Activated T-cell treated with anti-CD3 and anti-CD28 coated beads, Interleukin-2, amount 50 U/mL, for 48 hours (primary cell): ENCODE measurements at places on chromosomes 5 and 9.

- no peak for DNase-seq
Measured at GRCh38 chr9:128056887-128057723, 10.0 kb downstream of the NAIF1 start.

DNA sequence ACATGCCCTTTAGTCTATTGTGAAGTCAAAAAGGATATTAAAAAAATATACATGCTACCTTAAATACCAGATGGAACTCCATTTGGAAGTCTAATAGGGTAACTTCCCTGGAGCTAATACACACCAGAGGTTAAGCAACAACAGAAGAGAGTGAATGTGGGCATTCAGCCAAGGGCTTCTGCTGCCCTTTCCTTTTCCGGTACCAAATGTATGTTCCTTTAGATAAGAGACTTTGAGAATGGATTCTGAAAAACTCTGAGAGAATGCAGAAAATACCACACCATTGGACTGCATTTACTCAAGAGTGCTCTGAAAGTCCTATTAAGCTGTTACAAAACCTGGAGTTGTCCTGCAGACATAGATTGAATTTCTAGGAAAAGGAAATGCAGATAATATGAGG is 23.8 kb upstream of the TRPM3 start:
- no peak for DNase-seq

DNA sequence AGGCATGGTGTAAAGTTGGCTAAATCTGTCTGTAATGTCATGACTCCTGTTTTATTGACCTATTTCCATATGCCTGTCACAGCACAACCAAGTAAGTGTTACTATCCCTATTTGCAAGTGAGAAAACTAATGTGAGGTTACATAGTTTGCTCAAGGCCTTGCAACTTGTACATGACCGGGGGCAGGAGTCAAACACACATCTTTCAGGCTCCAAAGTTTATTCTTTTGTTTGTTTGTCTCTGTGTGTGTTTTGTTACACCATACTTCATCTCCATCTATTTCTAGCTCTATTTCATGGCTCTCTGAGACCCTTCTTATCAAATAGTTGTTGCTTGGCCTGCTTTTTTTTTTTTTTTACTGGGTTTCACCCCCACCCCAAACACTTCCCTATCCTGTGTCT is 70.2 kb downstream of the CMYA5 start:
- no peak for DNase-seq

- DNase-seq = no peak
Measured at GRCh38 chr5:107466233-107466769, 204.4 kb downstream of the EFNA5 start.

DNA sequence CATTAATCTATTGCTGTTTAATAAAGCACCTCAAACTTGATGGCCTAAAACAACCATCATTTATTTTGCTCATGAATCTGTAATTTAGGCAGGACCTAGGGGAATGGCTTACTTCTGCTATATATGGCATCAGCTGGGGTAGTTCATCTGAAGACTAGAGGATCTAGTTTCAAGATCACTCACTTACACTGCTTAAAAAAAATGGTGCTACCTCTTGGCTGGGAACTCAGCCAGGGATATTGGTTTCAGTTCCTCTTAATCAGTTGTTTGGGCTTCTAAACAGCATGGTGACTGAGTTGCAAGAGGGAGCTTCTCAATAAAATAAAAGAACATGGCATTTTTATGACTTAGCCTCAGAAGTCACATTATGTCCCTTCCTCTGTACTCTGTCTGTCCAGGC is 142.0 kb downstream of the FAM114A2 start:
- DNase-seq = no peak

GRCh38 chr5:37810311-37810710 is 29.5 kb downstream of the GDNF start:
- DNase-seq = no peak

DNA sequence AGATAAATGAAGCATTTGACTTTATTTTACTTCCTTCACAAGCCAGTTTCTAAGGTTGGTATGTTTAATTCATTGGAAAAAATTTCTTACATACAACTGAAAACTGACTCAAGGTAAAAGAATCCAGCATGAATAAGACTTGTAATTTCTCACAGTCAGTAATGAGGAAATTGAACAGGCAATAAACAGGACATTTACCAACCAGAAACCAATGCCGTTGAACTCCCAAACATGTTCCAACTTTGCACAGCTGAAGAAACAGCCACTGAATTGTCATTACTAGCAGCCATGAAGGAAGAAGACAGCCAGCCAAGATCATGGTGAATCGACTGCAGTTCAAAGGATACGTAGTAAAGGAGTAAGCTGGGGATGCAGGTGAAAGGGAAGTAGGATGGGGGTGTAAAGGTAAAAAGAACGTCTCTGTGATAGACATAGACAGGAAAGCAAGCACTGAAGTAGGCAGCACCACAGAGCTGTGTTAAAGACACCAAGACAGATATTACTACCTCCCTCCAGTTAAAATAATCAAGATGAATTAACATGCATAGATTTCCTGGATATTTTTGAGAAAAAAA is 21.3 kb upstream of the SLC12A2 start:
- no peak for DNase-seq

- peak; percentile 70 for DNase-seq
Measured at GRCh38 chr9:98118640-98119601, at the start of gene TRIM14. TRIM14 (minus strand) TSS chr9:98119222; CDS start chr9:98119188, 34 bp downstream.

GRCh38 chr5:53934151-53934820 is 373.8 kb downstream of the NDUFS4 start:
- DNase-seq = no peak

GRCh38 chr9:94664801-94665200 is 25.5 kb upstream of the FBP1 start:
- no peak for DNase-seq

DNA sequence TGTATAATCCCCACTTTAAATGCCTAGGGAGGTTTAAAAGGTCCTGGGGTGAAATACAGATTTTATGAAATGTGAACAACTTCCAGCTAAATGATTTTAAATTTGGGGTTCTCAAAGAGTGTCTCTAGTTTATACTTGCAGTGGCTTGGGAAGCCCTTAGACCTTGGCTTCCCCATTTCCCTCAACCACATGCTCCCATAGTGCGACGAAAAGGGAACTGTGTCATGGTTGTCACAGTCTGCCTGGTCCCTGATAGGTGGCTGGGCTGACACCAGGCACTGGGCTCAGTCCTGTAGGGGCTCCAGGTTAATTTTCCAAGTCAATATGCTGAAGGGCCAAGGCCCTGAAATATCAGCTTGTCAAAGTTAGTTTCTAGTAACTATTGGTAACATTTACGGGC is 10.4 kb upstream of the CXCL14 start:
- DNase-seq = no peak

DNA sequence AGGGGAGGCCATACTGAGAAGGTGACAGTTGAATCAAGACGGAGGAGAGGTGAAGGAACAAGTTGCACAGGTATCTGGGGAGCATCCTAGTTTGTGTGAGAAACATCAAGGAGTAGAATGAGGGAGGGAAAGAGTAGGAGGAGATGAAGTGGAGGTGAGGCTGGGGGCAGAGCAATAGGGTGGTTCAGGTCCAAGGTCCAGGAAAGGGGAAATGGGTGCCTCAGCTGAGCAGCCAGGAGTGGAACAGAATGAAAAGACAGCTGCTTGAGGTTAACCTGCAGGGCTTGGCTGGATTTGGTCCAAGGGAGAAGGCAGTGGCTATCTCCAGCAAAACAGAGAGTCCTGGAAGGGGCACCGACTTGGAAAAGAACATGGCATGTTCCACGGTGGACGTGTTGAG is 5.3 kb downstream of the SLC1A1 start:
- no peak for DNase-seq

DNA sequence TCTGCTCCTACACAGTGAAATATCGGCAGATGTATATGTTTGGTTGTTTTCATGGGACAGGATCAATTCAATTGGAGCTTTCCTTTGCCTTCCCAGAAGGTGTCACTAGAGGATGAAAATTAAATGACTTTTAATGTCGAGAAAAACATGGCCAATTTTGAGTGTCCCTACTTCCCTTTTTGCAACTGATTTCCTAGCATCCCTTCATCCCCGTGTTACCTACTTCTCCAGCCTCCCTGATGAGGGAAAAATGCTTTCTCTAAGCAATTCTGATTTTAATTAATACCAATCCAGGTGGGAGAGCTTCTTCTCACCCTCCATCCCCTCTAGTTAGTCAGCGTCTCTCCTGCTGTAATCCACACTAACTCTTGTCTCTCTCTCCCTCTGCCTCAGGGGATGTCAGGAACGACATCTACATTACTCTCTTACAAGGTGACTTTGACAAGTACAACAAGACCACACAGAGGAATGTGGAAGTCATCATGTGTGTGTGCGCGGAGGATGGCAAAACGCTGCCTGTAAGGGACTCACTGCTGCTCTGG is 64.9 kb downstream of the DOCK2 start:
- DNase-seq = no peak

DNA sequence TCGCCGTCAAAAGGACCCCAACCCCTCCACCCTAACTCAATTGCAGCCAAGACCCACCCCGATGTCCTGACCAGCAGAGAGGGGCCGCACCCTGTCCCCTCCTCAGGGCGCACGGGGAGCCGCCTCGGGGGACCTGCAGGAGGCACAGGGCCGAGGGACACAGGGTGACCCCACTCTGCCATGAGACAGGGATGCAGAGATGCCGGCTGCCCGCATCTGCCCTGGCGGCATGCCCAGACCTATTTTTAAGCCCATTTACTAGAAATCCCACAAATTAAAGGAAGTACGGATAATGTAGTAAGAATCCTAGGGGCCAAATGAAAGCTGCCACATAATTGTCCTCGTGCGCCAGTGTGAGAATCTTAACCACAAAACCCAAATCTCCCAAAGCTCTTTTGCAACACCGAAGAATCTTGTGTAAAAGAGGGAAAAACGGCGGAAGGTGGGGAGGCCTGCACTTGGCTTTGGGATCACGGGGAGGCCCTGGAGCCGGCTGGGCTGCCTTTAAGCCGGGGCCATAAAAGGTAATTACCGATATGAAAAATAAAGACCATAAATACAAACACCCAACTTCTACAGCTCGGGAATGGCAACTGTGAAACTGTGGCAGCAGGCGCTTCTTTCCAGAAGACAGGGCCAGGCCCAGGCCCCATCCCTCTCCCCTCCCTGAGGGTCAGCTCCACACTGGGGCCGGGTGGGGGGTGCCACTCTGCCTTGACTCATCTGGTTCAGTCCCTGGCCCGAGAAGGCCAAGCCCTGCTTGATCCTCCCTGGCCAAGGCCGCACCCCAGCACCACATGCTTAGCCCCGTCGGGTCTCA is 35.0 kb downstream of the NACC2 start:
- no peak for DNase-seq

DNA sequence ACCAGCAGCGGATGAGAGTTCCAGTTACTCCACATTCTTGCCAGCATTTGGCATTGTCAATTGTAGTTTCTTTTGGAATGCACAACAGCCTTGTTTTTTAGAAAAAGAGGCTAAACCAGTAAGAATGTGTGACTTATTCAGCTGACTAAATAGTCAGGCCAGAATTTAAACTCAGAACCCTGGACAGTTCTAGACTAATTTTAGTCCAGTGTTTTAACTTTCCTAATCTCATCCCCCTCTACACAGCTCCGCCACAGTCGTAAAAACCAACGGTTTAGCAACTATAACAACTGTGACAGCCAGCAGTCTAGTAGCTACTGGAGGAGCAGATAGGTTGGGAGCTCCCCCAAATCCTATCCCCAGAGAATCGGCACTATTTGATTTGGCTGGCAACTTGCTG is 103.7 kb downstream of the FOXD1 start:
- DNase-seq = no peak

DNA sequence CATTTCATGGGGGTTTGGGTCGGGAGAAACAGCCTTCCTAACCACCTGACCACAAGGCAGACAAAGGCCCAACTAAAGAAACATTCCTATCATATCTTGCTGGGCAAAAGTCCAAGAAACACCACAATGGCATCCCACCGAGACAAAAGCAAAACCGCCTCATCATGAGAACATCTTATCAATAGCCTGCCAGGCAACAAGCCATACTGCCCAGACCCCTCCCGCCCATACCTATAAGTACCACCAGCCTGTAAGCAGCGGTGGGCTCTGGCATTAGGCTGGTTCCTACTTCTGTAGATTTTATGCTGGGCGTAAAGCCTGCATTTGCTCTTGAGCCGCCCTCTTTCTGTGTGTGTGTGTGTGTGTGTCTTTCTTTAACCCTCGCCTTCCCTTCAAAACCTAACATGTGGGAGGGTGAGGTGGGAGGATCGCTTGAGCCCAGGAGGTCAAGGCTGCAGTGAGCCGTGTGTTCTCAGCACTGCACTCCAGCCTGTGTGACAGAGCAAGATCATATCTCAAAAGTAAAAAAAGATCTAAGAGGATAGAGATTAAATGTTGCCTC is 56.9 kb downstream of the PDE6A start:
- no peak for DNase-seq

GRCh38 chr5:115456056-115456455 is 88.5 kb downstream of the FEM1C start:
- no peak for DNase-seq

GRCh38 chr5:176870110-176870591 is 29.0 kb downstream of the HK3 start:
- no peak for DNase-seq

GRCh38 chr5:131821221-131821620 is 24.4 kb upstream of the FNIP1 start:
- DNase-seq = no peak

DNA sequence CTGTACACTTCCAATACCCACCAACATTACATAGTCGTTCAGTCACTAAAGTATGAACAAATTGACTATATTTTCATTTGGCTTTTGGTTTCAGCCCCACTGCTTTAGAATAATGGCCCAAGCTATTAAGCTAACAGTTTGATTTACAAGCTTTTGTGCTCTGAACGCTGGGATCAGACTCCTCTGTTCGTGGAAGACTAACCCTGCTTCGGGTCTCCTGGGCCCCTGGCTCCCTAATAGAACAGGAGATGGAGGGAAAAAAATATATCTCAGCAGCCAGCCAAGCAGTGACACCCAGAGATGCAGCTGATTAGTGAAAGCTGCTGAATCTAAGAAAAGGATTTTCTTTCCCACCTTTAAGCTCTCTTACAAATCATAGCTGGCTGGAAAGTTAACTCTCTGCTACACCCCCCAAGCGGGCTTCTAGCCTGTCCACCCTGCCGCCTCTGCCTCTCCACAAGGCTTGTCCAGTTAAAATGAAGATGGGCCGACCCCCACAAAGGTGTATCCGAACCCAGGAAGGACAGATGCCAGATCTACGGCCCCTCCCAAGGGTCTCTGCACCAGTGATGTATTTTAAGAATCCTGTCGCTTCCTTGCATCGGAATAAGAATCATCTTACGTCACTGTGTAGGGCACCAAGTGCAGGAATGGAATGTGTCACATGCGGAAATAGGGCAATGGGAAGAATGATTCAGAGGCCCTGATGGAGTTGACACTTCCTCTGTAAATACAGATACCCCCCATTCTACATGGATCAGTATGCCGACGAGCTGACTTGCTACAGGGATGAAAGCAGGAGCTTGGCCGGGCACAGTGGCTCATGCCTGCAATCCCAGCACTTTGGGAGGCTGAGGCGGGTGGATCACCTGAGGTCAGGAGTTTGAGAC is 33.4 kb upstream of the BARHL1 start:
- DNase-seq = no peak

DNA sequence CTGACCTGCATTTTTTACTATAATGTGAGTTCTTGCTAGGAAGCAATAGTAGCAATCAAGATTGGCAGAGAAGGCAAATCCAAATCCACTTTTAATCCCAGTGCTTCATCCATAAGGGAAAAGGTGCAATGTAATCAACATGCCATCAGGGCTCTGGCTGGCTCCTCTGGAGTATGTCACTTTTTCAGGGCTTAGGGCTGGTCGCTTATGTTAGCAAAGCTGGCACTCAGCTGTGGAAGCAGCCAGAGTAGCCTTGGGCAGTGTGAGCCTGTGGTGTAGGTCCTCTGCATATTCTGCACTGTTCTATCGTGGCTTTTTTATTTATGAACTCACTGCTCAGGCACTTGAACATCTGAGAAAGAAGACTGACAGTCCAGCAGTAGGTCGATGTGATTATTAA is 16.1 kb downstream of the ACTBL2 start:
- DNase-seq = no peak

- no peak for DNase-seq
Measured at GRCh38 chr9:137590123-137590468, 216 bp downstream of the ZMYND19 start.
